A549 (cell line): ENCODE measurements at places on chromosomes 3 and 15. TPM values are rescaled to one million over a fixed set of nuclear protein-coding genes. Genes with fewer than 3 reads are reported as not detected.

DNA sequence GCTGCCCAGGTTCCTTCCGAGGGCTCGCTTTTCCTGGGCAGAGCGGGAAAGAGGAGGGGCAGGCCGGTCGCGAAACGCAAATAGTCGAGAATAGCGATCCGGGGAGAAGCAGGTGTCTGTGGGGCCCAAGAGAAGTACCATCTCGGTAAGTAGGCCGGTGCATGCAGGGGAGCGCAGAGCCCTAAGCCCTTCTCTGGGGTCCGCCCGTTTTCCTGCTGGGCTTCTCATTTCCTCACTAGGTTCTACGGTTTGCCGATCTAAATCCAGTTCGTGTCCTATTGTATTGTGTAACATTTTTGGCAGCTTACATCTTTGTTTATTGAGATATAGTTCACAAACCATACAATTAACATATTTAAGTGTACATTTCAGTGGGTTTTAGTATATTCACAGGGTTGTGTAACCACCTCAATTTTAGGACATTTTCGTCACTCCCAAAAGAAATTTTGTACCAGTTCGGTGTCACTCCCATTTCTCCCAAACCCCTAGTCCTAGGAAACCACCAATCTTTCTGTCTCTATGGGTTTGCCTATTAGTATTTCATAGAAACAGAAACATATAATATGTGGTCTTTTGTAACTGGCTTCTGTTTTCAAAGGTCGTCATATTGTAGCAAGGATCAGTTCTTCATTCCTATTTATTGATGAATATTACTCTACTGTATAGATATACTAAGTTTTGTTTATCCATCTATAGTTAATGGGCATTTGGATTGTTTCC is 6.8 kb upstream of the TRIM69 start:
- no peak for DNase-seq

- no peak for DNase-seq
Measured at GRCh38 chr3:104901396-104901795, 465.3 kb upstream of the ALCAM start.

GRCh38 chr15:95503640-95504225 is 826.8 kb upstream of the NR2F2 start:
- DNase-seq: no peak

DNA sequence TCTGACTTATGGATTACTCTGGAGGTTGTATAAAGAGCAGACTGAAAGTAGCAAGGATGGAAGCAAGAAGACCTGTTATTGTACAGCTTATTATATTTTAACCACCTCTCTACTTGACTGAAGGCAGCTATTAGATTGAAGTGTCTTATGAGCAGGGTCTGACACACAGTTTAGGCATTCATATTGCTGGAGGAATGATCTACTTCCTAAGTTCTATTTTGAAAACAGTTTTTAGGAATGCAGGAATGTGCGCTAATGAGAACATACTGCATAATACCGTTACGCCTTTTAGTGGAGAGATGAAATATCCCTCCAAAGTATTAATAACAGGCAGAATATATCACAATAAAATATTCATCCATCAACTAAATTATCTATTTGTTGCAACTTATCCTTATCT is 193.3 kb downstream of the ISL2 start:
- no peak for DNase-seq

GPR62 gene
- 0.05 TPM in 1 of 3 replicates, not detected in the others for polyA plus RNA-seq

CELF6 gene
- polyA plus RNA-seq: 0.14 TPM in 1 of 3 replicates, not detected in the others
